ENCODE measurements at places on chromosomes 6 and 20.

DNA sequence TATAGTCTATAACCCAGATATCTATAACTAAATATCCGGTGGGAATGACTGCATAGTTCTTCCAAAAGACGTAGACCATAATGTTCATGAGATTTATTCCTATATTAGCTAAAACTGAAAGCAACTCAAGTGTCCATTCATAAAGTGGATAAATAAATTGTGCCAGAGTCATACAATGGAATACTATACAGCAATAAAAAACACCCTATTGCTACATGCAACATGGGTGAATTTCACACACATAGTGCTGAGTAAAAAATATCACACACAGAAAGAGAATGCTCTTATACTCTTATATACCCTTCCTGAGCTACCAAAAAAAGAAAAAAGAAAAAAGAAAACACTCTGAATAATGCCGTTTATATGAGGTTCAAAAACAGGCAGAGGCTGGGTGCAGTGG, 6.9 kb downstream of the TNXB start:
- DNase-seq, result no peak

DNA sequence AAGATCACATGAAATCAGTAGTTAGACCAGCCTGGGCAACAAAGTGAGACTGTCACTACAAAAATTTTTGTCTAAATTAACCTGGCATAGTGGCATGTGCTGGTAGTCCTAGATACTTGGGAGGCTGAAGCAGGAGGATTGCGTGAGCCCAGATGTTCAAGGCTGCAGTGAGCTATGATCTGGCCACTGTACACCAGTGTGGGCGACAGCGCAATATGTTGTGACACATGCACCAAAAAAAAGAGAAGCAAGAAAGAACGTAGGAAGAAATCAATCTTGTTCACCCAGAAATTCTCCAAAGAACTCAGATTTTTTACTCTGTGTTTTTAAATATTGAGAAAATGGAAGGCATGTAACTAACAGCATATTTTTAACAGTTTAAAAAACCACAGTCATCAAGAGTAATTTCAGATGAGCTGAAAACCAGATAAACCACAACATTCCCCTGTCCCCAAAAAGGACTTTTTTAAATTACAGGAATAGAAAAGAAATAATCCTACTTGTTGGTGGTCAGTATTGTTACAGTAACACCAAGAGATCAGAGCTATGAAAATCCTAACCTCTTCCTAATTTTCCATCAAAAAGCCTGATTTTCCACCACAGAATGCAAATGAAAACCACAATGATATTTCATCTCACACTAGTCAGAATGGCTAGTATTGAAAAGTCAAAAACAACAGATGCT, 240.2 kb downstream of the KHDC1L start:
- no peak for DNase-seq

GRCh38 chr20:5056801-5057599, 55.7 kb upstream of the SLC23A2 start:
- no peak for DNase-seq

DNA sequence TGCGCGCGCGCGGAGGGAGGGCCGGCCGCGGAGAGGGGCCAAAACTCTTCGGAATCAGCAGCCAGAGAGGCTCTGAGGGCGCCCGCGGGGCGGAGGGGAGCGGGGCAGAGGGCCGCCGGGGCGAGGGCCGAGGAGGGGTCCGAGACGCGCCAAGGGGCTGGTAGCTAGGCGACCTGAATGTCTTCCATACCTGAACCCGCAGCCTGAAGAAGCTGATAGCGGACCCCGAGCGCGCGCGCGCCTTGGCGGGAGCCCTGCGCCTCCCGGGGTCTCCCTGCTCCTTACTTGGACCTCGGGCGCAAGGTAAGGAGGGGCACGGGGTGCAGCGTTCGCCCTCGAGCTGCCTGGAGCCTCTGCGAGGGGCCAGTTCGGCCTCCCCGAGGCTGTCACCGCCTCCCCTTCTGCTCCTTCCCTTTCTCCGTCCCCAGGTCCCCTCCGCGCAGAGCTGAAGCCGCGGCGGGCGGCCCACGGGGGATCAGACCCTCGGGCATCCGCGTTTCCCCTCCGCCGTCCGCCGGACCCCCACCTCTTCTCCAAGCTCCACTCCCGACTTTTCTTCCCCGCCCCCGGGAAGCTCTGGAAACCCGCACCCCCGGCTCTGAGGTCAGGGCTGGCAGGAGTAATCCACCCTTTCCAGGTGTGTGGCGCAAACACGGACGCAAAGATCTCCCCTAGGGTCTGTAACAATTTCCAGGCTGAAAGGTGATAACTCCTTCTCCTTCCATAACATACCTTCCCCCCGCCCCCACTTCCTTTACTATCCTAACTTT, 13.1 kb upstream of the DEK start:
- DNase-seq, result no peak

GRCh38 chr6:6715465-6715864, 126.9 kb downstream of the LY86 start:
- DNase-seq, result no peak

- no peak for DNase-seq
Measured at GRCh38 chr20:10336959-10337729, 96.9 kb downstream of the MKKS start.

GRCh38 chr6:127277878-127278843, 11.5 kb downstream of the RNF146 start:
- DNase-seq, result no peak

DNA sequence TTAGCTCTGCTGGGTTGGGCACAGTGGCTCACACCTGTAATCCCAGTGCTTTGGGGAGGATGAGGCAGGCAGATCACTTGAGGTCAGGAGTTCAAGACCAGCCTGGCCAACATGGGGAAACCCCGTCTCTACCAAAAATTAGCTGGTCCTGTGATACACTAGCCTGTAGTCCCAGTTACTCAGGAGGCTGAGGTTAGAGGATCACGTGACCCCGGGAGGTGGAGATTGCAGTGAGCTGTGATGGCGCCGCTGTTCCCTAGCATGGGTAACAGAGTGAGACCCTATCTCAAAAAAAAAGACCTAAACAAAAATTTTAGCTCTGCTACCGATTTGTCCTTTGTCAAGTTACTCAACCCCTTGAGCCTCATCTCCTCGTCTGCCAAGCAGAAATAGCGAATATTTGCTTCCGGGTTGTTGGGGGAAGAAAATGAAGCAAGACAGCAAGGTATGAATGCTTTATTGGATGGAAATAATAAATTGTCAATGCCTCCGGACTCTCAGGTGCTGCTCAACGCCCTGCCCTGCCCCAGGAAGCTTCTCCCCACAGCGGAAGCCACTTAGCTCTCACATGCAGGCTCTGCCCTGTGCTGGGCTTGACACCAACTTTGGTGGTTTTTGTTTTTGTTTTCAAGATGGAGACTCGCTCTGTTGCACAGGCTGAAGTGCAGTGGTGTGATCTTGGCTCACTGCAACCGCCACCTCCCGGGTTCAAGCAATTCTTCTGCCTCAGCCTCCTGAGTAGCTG, 24.9 kb upstream of the ITCH start:
- no peak for DNase-seq

GRCh38 chr20:11431621-11432020, 486.1 kb upstream of the BTBD3 start:
- DNase-seq, result no peak

DNA sequence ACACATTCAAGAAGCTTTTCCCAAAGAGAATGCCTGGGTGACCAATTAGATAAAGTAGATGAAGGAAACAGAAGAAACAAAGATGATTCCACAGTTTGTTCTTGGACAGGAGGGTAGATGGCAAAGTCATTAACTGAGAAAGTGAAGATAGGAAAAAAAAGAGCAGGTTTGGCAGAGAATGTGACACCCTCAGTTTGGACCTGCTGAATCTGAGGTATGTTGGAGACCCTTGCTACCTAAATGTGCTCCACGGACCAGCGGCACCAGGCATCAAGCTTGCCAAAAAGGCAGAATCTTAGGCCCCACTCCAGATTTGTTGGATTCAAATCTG, 49.7 kb downstream of the ARHGAP18 start:
- DNase-seq, result no peak

DNA sequence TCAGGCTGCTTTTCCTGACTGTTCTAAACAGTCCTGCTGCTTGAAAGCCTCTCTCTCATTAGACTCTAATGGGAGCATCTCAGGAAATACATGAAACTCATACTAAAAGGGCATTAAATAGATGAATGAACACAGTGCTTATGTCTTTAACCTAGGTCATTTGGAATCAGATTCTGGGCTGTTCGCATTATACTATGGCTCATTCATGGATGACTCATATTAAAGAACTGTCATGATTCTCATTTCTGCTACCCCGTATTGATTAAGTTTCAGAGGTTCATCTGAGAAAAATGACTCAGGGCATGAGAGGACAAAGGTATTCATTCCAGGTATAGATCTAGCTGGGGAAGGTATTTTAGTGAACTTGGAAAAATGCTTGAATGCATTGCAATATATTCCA, 335.5 kb downstream of the GJA1 start:
- DNase-seq, result no peak

GRCh38 chr6:42451333-42452170, at the start of gene TRERF1:
TRERF1 (minus strand) TSS chr6:42451926; CDS start chr6:42269590, 182,336 bp downstream.
- DNase-seq, result peak; percentile 47

GRCh38 chr6:81480139-81480538, 272.3 kb downstream of the TENT5A start:
- no peak for DNase-seq

GRCh38 chr6:40282986-40283385, 304.2 kb downstream of the LRFN2 start:
- no peak for DNase-seq

DNA sequence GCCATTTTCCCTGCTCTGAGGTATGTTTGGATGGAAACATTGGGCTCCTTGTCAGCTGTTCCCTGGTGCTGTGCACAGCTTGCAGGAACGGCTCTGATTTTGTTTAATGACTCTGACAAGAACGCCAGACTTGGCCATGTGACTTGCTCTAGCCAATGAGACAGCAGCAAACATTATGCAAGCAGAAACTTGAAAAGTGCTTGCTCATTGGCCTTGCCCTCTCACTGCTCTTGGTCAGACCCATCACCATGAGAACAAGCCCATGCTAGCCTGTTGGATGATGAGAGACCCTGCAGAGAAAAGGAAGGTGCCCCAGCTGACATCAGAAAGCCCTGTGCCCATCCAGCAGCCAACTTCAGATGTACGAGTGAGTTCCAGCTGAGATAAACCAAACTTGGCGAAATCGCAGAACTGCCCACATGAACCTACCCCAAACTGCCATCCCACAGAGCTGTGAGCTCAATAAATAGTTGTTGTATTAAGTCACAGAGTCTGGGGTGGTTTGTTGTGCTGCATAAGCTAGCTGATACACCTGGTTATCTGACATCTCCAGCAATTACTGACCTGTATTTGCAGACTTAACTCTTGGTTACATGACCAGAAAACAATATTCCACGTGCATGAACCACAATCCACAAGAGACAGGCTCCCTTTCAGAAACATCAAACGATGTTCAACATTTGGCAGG, 96.9 kb downstream of the JPH2 start:
- no peak for DNase-seq

- DNase-seq, result no peak
Measured at GRCh38 chr6:170244721-170245474, 46.0 kb downstream of the DLL1 start.

GRCh38 chr6:37515712-37516075, 16.0 kb upstream of the CCDC167 start:
- DNase-seq, result no peak

DNA sequence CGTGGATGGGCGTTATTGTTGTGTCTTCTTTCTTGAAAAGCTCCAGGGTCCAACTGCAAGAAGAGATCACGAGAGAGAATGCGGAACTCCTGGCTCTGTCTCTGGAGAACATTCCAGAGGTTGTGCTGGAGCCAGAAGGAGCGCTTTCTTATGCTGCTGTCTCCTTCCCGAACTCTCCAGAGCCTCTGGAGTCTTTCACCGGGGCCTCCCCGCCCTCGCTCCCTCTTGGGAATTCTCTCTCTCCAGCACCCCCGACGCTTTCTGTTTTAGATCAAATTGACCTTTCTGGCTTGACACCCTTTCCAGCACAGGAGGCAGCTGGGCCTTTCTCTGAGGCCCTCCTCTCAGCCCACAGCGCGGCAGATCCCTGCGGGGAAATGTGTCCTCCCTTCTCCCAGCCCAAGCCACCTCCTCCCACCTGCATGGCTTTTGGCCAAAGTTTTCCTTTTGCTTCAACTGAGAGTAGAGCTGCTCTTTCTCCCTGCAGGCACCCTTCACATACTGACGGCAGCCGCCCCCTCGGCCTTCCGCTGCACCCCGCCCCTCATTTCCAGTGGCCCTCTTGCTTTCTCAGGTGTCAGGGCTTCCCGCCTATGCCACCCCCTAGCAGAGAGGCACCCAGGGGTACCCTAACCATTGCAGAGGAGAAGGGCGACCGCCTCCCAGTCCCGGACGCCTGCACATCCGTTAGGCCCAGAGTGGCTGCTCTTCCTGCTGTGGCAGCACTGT, 6.6 kb upstream of the CCR6 start:
- DNase-seq, result no peak

DNA sequence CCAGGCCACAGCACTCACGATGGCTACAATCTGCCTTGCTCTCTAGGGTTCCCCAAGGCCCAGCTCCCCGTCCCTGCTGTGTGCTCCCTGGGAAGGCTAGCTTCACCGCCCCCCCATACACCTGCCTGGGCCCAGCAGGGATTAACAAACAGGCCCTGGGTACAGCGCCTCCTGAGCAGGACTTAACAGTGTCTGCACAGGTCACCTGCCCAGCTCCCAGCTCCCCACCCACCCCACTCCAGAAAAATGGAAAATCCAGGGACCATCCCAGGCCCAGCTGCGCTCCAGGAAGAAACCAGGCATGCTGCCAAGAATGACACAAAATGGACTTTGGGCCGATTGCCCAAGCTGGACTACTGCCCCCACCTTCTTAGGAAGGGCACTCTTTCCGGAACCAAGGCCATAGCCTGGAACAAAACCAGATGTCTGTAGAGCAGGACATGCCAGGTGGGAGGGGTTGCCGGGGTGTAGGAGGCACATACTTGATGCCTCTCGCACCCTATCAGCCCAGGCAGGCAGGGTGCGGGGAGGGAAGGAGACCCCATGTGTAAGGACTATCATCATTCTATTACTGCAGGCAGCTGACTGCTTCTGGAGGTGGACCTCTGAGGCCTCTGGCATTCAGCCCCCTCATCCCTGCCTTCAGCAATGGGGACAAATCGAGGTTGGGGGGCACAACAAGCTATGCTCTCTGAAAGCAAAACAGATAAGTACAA, 104.9 kb downstream of the SNX5 start:
- no peak for DNase-seq

- DNase-seq, result no peak
Measured at GRCh38 chr6:35557239-35557638, 44.5 kb upstream of the TULP1 start.

DNA sequence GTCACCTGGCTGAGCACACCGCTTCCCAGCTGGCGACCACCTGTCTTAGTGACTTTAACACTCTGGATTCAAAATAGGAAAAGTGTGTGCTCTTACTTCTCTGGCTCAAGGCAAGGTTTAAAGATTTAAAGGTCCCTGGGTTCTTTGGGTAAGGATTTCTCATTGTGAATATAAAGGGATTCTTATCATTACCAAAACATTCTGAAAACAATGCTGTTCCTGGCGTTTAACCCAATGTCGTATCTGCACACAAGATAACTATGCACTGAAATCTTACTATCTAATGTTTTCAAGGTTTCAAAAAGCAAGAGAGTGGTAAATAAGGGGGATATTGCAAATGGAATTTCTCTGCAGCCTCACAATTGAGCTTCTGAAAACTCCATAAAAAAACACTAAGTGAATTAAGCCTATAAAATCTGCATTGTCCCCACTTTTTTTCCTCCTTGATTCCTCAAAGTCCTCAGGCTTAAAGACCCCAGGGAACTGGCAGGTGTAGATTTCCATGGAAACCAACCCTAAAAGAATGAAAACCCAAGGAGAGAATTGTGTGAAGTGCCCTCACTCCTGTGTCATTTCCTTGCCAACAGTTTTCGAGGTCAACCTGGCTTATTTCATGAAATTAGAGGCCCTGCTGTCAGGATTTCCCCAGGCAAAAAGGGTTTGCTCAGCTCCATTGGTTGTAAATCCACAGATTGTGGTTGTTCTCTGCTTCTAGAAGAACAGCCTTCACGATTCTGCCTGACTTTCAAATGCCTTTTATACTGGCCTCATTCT, 44.0 kb downstream of the BMP2 start:
- DNase-seq, result no peak

Data from 8988T (cell line).